ENCODE measurements at places on chromosomes 16 and 17. TPM values are rescaled to one million over a fixed set of nuclear protein-coding genes. Genes with fewer than 3 reads are reported as not detected.

CRHR1 gene
- total RNA-seq, result 0.05 TPM

EFCAB13 gene
- 2.7 TPM for total RNA-seq

KRTAP17-1 gene
- 0.09 TPM for total RNA-seq

GPRC5B gene
- total RNA-seq, result 1.5 TPM

CEMP1 gene
- total RNA-seq, result 0.47 TPM

KCNG4 gene
- total RNA-seq, result not detected

COTL1 gene
- total RNA-seq, result 117 TPM

VTN gene
- 0.09 TPM for total RNA-seq

MSRB1 gene
- total RNA-seq, result 10.7 TPM

SOX8 gene
- 1.3 TPM for total RNA-seq

KRT9 gene
- 1.7 TPM for total RNA-seq

HSD11B2 gene
- 0.09 TPM for total RNA-seq

ZCCHC14 gene
- total RNA-seq, result 2.7 TPM

SOCS3 gene
- 59.5 TPM for total RNA-seq

MLLT6 gene
- 37.3 TPM for total RNA-seq

CCDC200 gene
- total RNA-seq, result not detected

SLFN12 gene
- total RNA-seq, result 9.7 TPM

RGS11 gene
- not detected for total RNA-seq

LGALS9B gene
- 0.05 TPM for total RNA-seq

CLEC3A gene
- 0.14 TPM for total RNA-seq

CDH13 gene
- total RNA-seq, result 3.7 TPM

KRTAP3-1 gene
- total RNA-seq, result not detected

C17orf50 gene
- 0.09 TPM for total RNA-seq

NGFR gene
- 1.9 TPM for total RNA-seq

STH gene
- total RNA-seq, result not detected

ATP2A1 gene
- 0.57 TPM for total RNA-seq

TEN1 gene
- 10.4 TPM for total RNA-seq

KRT36 gene
- 1.2 TPM for total RNA-seq

ITFG1 gene
- 36.6 TPM for total RNA-seq

CCL17 gene
- 32.6 TPM for total RNA-seq

CALB2 gene
- total RNA-seq, result 0.24 TPM

ZPBP2 gene
- not detected for total RNA-seq

MYH1 gene
- under 0.01 TPM for total RNA-seq

RNF43 gene
- total RNA-seq, result 3.4 TPM

OR1F1 gene
- not detected for total RNA-seq

KRT39 gene
- total RNA-seq, result not detected

SCRN2 gene
- total RNA-seq, result 25.3 TPM

SPG7 gene
- 51.9 TPM for total RNA-seq

ADAD2 gene
- total RNA-seq, result 0.38 TPM
